ENCODE measurements at places on chromosomes 16 and 17. TPM values are rescaled to one million over a fixed set of nuclear protein-coding genes. Genes with fewer than 3 reads are reported as not detected.

GRCh38 chr16:28210979-28211588, 681 bp downstream of the XPO6 start:
- H3K36me3 ChIP-seq: peaks cover 27% of the 10 kb centered on the region
- H3K27ac ChIP-seq: no peak overlapping the region
- peak overlapping the region; percentile 90 for H3K4me3 ChIP-seq
- peak; percentile 68 for DNase-seq

DNA sequence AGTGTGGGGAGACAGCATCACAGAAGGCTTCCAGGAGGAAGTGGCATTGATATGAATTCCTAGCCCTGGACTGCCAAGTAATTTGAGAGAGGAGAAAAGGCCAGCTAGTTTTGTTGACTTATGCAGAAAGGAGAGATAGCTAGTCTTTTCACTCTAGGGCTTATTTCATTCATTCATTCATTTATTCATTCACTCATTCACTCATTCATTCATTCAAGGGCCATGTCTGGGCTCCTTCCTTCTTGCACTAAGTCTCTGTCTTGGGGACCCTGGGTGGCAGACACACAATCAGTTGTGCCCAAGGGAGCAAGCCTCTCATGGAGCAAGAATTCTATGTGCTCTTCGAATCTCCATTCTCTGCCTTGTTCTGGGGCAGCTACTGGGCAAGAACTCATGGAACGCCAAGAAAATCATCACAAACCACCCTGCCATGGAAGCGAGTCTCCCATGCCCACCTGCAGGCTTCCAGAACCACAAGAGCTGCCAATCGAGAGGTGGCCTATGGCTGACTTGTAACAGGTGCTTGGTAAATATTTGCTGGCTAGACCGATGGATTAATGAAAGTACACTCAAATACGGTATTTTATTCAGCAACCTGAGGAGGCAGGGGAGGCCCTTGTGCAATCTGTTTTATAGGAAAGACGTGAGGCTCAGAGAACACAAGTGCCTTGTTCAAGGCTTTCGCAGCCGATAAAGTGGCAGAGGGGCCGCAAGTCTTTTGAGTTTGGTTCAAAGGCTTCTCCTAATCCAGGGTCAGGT, 223.6 kb downstream of the XYLT1 start:
- H3K4me3 ChIP-seq: no peak overlapping the region
- DNase-seq: no peak
- H3K27me3 ChIP-seq: no peaks in the 10 kb centered on the region

DNA sequence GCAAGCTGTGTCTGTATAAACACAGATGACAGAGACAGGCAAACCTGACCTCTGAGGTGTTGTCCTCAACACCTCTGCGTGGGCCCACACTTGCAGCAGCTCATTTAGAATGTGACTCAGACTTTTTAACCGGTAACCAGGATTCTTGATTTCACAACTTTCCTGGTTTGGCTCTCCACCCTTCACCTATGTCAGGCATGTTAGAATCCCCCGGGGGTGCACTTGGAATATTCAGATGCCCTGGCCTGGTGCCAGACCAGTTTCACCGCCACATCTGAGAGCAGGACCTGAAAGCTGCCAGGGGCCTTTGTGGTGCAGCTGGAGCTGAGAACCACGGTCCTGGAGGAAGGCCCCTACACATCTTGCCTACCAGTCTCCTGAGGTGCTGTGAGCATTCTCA, 4.8 kb downstream of the DHODH start:
- H3K4me1 ChIP-seq: peaks cover 14% of the 10 kb centered on the region
- H3K36me3 ChIP-seq: peaks cover 26% of the 10 kb centered on the region
- H3K4me3 ChIP-seq: peak overlapping the region; percentile 48
- H3K27ac ChIP-seq: no peak overlapping the region
- DNase-seq: no peak

DNA sequence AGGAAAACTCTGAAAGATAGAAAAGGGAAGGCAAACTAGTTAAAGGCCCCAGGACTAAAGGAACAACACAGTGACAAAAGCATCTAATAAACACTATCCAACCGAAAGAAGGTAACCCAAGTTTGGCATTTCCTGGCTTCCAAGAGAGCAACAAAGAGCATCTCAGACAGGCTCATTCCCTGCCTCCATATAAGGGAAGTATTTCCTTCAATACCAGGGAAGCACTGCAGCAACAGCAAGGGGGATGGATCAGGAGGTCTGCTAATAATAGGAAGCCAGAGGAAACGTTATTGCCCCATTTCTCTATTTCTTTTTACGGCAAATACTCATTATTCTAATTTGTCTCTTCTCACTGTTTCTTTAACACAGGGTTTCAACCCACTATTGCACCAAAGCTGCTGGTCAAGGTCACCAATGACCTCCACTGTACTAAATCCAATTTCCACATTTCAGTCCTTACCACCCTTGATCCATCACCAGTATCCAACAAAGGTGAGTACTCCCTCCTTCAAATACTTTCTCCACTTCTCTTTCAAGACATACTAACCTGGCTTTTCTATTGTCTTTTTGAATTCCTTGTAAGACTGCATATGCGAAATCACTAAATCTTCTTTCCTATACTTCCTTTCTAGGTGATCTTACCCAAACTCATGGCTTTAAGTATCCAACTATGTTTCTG, 86.1 kb downstream of the KANSL1 start:
- peaks cover 6% of the 10 kb centered on the region for H3K4me1 ChIP-seq
- no peak overlapping the region for H3K27ac ChIP-seq
- no peak overlapping the region for H3K4me3 ChIP-seq

GRCh38 chr16:290681-291405, 7.9 kb downstream of the PDIA2 start:
- peaks cover 25% of the 10 kb centered on the region for H3K36me3 ChIP-seq
- H3K4me1 ChIP-seq: no peaks in the 10 kb centered on the region
- H3K27me3 ChIP-seq: no peaks in the 10 kb centered on the region
- H3K27ac ChIP-seq: no peak overlapping the region
- DNase-seq: no peak

DNA sequence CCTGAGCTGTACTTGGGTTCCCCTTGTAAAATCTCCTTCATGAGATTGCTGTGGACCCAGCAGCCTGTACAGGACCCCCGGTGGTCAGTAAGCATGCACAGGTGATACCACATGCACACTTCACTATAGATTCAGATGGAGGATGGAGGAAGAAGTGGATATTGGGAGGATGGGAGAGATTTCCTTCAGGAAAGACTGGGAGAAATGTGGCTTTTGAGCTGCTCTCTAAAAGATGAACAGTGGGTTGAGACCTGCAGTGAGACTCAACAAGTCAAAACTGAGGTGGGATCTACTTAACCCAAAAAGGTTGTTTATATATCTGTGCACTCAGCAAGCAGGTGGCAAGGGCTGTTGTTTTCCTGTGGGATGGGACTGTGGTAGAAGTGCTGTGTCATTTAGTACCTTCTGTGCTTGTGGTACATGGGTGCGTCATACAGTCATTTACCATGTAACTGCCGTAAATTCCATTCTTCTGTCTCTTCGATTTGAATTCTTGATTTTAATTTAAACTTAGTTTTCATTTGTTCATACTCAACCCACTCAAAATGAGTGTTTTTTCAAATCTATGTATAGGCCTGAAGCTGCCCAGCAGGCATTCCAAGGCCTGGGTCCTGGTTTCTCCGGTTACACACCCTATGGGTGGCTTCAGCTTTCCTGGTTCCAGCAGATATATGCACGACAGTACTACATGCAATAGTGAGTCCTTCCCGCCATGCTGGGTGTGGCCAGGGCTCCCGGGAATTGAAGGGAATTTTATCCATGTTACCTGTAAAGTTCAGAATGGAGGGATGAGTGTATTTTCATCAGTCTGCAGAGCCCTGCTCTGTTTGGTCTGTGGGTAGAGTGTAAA, 6.9 kb downstream of the HERPUD1 start:
- no peak for DNase-seq
- no peak overlapping the region for H3K27ac ChIP-seq
- H3K27me3 ChIP-seq: no peaks in the 10 kb centered on the region
- H3K4me3 ChIP-seq: no peak overlapping the region

DNA sequence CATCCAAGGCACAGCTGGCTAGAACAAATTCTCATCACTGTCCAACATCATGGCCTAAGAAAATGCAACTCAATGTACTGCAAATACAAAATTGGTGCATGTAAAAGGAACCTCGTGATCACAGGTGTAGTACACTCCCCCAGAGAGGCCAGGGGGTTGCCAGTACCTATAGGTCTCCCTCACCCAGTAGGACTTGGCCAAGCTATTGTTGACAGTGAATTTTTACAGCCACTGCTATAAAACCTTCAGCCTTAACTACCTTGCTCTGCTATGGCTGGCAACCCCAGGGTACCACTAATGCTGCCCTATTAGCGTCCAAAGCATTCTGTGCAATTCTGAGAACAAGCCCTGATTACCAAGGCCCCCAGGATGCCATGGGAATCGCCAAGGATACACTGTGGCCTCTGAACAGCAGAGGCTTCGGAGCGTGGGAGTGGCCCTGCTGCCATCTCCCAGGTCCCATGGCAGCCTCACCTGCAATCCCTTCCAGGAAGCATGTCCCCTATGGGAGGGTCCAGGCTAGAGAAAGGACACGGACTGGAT, 67.6 kb downstream of the SDK2 start:
- no peak overlapping the region for H3K27ac ChIP-seq
- peaks cover 3% of the 10 kb centered on the region for H3K4me1 ChIP-seq
- no peak overlapping the region for H3K4me3 ChIP-seq
- H3K36me3 ChIP-seq: no peaks in the 10 kb centered on the region
- no peak for DNase-seq
- H3K27me3 ChIP-seq: peaks cover 17% of the 10 kb centered on the region

- no peaks in the 10 kb centered on the region for H3K4me1 ChIP-seq
- no peaks in the 10 kb centered on the region for H3K36me3 ChIP-seq
- DNase-seq: no peak
- no peak overlapping the region for H3K4me3 ChIP-seq
These were observed 10.9 kb upstream of the ADGRG3 start for GRCh38 chr16:57657228-57657627.

GRCh38 chr16:54633943-54634362, 296.7 kb upstream of the IRX5 start:
- peaks cover 5% of the 10 kb centered on the region for H3K4me1 ChIP-seq
- no peaks in the 10 kb centered on the region for H3K36me3 ChIP-seq
- no peak overlapping the region for H3K4me3 ChIP-seq
- H3K27me3 ChIP-seq: no peaks in the 10 kb centered on the region

DNA sequence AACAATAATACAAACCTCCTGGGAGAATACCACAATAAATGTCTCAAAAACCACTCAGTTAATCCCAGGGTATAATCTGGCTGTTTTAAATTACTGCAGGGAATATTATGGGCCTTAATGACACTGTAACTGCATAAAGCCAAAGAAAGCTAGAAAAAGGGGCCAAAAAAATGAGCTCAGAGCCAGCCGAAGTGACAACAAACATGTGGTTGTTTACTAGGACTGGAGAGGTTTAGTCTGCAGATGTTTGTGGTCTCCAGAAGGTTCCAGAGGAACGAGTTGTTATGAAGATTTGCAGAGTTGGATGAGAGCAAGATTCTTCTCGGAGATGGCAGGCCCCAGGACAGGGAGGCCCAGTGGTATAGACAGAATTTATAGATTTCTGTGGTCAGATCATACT, 97.1 kb upstream of the AKTIP start:
- H3K4me3 ChIP-seq: no peak overlapping the region
- no peaks in the 10 kb centered on the region for H3K4me1 ChIP-seq
- no peaks in the 10 kb centered on the region for H3K27me3 ChIP-seq
- DNase-seq: no peak

DNA sequence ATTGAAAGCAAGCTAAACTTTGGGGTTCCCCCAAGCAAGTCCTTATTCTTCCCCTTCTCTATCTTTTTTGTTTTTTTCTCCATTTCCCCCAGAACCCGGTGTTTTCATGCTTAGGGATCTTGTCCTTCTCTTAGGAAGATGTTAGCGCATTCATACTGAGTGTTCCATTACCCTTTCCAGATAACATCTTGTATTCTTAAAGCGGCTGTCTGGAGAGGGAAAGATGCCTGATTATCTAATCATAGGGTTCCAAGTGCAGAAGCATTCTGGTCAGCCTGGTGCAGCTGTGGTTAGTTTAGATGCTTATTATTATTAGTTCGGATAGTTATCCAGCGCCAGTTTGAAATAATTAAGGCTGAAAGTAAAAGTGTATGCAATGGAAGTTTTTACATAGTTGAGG, 2.0 kb downstream of the TOM1L1 start:
- no peak overlapping the region for H3K27ac ChIP-seq
- no peak overlapping the region for H3K4me3 ChIP-seq
- peaks cover 4% of the 10 kb centered on the region for H3K4me1 ChIP-seq
- peaks cover 34% of the 10 kb centered on the region for H3K36me3 ChIP-seq
- H3K27me3 ChIP-seq: no peaks in the 10 kb centered on the region
- DNase-seq: no peak

DNA sequence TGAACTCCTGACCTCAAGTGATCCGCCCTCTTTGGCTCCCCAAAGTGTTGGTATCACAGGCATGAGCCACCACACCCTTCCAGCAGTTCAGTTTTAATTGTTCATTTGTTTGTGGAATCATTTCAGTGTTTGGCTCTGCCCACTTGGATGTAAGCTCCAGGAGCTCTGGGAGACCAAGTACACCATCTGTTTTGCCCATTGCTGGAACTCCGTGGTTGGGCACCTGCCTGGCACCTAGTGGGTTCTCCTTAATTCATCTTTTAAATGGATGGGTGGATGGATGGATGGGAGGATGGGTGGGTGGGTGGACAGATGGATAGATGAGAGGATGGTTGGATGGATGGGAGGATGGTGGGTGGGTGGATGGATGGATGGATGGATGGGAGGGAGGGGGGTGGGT, 953 bp upstream of the NECAB2 start:
- no peak overlapping the region for H3K27ac ChIP-seq
- H3K27me3 ChIP-seq: peaks cover 13% of the 10 kb centered on the region

- H3K4me1 ChIP-seq: peaks cover 12% of the 10 kb centered on the region
- peaks cover 20% of the 10 kb centered on the region for H3K27me3 ChIP-seq
- no peak overlapping the region for H3K27ac ChIP-seq
- DNase-seq: peak; percentile 83
These were observed 2.5 kb upstream of the SALL1 start for GRCh38 chr16:51153577-51154031.

DNA sequence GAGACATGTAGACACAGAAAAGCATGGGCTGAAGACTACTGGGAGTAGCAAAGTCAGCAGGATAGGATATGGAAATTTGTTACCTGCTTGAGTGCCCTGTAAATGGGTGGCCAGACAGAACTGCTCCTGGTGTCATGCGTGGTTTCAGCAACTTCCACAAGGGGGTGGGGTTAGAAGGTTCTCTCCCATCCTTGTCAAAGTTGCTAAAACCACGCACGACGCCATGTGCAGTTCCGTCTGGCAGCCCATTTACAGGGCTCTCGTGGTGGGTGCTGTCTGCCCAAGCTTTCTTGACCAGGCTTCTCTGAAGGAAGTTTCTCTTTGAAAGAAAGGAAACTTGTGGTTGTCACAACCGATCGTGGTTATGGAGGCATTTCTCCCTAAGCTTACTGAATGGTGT, 6.9 kb upstream of the DBNDD1 start:
- no peak overlapping the region for H3K27ac ChIP-seq
- peaks cover 2% of the 10 kb centered on the region for H3K36me3 ChIP-seq
- H3K4me1 ChIP-seq: peaks cover 4% of the 10 kb centered on the region
- H3K27me3 ChIP-seq: no peaks in the 10 kb centered on the region
- DNase-seq: no peak
- H3K4me3 ChIP-seq: no peak overlapping the region

CDRT15 gene
- not detected for total RNA-seq

RNF43 gene
- 8.0 TPM for total RNA-seq

CLEC19A gene
- 3.4 TPM for total RNA-seq

DBNDD1 gene
- 31.5 TPM for total RNA-seq

ADAP2 gene
- 1.9 TPM for total RNA-seq

SMIM22 gene
- not detected for total RNA-seq

KRTAP4-9 gene
- not detected for total RNA-seq

DNASE1L2 gene
- 0.35 TPM for total RNA-seq

PGAP3 gene
- total RNA-seq: 22.6 TPM

GSPT1 gene
- total RNA-seq: 115 TPM

All from endodermal cell (in vitro differentiated cells).